ENCODE measurements at places on chromosomes 4 and X. TPM values are rescaled to one million over a fixed set of nuclear protein-coding genes. Genes with fewer than 3 reads are reported as not detected.

Gene OCIAD1
- 189 TPM for polyA plus RNA-seq

- H3K4me3 ChIP-seq = peak within 1 kb of the TSS; percentile 42
- H3K36me3 ChIP-seq = no peaks in the 10 kb centered on the region
- no peak within 1 kb of the TSS for H3K27ac ChIP-seq
These were observed at the start of gene BEX5 for GRCh38 chrX:102155806-102156179. TSS of gene BEX5 (minus strand) at chrX:102155977. CDS start at chrX:102154265, 1,712 bp downstream.

Gene CYP4V2
- polyA plus RNA-seq = 12.5 TPM

DNA sequence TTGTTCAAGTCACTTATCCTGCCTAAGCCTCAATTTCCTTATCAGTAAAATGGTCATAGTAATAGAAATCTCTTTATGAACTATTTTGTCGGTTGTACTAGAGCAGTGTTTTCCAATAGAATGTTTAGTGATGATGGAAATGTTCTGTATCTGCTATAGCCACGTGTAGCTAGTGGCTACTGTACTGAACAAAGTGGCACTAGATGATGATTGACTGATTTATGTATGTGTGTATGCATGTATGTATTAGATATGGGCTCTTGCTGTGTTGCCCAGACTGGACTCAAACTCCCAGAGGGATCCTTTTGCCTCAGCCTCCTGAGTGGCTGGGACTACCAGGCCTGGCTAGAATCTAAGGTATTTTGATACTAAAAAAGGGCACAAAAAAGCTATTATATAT is 24.7 kb upstream of the SLC9B1 start:
- no peak for DNase-seq
- H3K36me3 ChIP-seq = peaks cover 6% of the 10 kb centered on the region
- H3K27me3 ChIP-seq = no peaks in the 10 kb centered on the region
- H3K4me1 ChIP-seq = no peaks in the 10 kb centered on the region

- no peak overlapping the region for H3K27ac ChIP-seq
- H3K36me3 ChIP-seq = no peaks in the 10 kb centered on the region
- no peaks in the 10 kb centered on the region for H3K4me1 ChIP-seq
These were observed 16.2 kb upstream of the ZCCHC12 start for GRCh38 chrX:118807151-118808017.

Gene ZNF182
- 13.4 TPM for polyA plus RNA-seq

Gene MAGEC2
- not detected for polyA plus RNA-seq

Gene HERC6
- polyA plus RNA-seq = 15.9 TPM

Gene GUCY1A1
- 112 TPM for polyA plus RNA-seq

DNA sequence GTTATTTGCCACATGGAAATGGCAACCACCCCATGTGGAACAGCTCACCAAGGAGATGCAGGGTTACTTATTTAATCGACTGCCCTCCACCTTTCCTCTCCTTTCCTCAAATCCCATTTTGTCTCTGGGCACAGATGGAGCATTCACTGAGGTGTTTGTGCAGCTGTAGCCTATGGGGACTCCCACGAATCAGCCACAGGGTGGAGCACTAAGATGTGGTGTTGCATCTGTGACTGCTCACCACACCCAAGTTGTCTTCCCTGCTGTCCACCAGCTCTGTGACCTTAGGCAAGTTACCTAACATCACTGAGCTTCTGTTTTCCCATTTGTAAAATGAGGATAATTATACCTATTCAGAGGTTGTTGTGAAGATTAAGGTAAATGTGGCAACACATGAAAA is 252.4 kb upstream of the CPEB2 start:
- no peak overlapping the region for H3K27ac ChIP-seq
- no peaks in the 10 kb centered on the region for H3K27me3 ChIP-seq
- no peak for DNase-seq
- no peaks in the 10 kb centered on the region for H3K36me3 ChIP-seq
- H3K4me1 ChIP-seq = no peaks in the 10 kb centered on the region

DNA sequence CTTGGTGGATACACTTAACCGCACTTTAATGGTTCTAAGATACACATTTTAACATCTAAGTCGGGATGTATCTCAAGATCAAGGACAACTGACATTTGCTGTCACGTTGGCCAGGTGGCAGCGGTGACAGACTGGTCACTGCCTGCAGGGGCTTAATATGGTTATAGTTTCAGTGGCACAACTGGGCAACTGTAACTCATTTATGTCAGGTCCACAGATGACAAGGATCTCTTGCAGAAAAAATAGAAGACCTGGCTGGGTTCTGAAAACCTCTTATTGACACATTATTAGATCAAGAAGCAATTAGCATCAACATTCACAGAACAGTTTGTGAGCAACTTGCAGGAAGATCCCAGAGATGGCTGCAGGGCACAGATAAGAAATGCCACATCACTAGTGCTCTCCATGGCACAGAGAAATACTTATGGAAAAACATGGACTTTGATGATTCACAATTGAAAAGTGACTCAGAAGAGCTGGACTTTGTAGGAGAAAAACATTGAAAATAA is 99.6 kb upstream of the SORBS2 start:
- H3K36me3 ChIP-seq = no peaks in the 10 kb centered on the region
- no peak for DNase-seq

- no peak for DNase-seq
- H3K4me1 ChIP-seq = no peaks in the 10 kb centered on the region
- H3K27ac ChIP-seq = no peak overlapping the region
These were observed 25.9 kb upstream of the NYX start for GRCh38 chrX:41421071-41421729.

Gene PCDH18
- 117 TPM for polyA plus RNA-seq

GRCh38 chr4:19300213-19300612 is 951.5 kb upstream of the SLIT2 start:
- no peaks in the 10 kb centered on the region for H3K27me3 ChIP-seq
- H3K4me3 ChIP-seq = no peak overlapping the region
- DNase-seq = no peak
- H3K36me3 ChIP-seq = no peaks in the 10 kb centered on the region
- no peak overlapping the region for H3K27ac ChIP-seq

- H3K4me1 ChIP-seq = peaks cover 3% of the 10 kb centered on the region
- no peak overlapping the region for H3K4me3 ChIP-seq
- H3K36me3 ChIP-seq = no peaks in the 10 kb centered on the region
- no peak overlapping the region for H3K27ac ChIP-seq
These were observed 9.2 kb downstream of the DTHD1 start for GRCh38 chr4:36290641-36291040.

- H3K36me3 ChIP-seq = no peaks in the 10 kb centered on the region
- H3K4me3 ChIP-seq = peak overlapping the region; percentile 45
- H3K4me1 ChIP-seq = peaks cover 52% of the 10 kb centered on the region
These were observed 69.3 kb downstream of the MGST2 start for GRCh38 chr4:139734875-139735380.

DNA sequence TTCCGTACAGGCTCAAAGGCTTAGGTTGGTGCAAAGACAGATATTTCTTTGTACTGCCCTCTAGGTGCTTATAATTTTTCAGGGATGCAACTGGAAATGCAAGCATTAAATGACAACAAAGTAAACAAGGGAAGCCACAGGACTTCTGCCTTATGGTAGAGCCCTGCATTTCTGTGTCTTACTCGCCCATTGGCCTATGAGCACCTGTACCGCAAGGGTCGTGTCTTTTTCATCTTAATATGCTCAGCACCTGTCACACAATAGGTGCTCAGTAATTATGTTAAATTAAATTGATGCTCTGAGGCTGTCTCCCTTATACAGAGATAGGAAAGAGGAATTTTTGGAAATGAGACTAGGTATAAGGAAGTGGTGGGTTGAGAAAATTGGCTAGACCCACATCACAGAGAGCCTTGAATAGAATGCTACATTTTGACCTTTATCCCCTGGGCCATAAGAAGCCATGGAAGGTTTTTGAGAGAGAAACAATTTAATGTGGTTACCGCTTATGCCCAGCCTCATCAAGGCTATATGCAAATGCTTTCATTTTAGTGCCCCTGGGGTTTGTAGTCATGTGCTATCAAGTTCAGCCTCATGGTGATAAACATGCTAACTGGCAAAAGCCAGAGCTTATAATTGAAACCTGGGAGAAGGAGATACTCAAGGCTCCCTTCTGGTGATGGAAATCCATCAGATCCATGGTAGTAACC is 16.3 kb downstream of the VSIG4 start:
- H3K4me3 ChIP-seq = no peak overlapping the region
- H3K4me1 ChIP-seq = peaks cover 7% of the 10 kb centered on the region
- DNase-seq = no peak
- H3K27ac ChIP-seq = no peak overlapping the region
- no peaks in the 10 kb centered on the region for H3K27me3 ChIP-seq

Gene CCDC158
- polyA plus RNA-seq = 0.82 TPM

- H3K27me3 ChIP-seq = no peaks in the 10 kb centered on the region
- no peaks in the 10 kb centered on the region for H3K36me3 ChIP-seq
- peak; percentile 40 for DNase-seq
- peak overlapping the region; percentile 67 for H3K4me3 ChIP-seq
These were observed 3.1 kb downstream of the ZNF827 start for GRCh38 chr4:145935253-145936141.

GRCh38 chr4:21447301-21448054 is 501.1 kb downstream of the KCNIP4 start:
- no peaks in the 10 kb centered on the region for H3K27me3 ChIP-seq

DNA sequence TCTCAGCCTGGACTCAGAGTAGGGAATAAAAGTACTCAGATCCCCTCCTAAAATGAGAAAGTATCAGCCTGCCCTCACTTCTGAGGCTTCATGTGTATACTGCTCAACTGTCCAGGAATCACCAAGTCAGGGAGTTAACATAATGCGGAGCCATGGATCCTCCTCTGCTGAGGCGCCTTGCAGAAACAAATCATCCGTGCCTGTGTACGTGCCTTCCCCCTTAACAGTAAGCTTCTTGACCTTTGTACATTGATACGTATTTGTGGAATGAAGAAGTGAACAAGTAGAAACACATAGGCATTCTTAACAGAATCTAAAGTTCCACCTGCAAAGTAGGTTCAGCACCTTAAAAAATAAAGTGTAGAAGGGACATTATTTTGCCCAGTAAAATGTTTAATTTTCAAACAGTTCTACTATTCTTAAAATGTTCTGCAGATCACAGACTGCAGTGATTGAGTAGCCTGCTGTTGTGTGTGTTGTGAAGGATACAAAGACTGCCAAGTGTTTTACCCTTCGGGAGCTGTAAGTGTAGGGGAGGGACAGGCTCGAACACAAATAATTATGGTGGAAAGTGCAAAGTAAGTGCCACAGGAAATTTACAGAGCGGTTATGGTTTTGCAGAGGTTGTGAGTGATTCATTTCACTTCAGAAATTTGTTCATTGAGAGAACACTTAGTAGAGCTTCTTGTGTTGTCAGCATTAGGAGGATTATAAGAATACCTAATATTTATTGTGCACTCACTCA is 61.9 kb downstream of the ARHGAP10 start:
- H3K36me3 ChIP-seq = no peaks in the 10 kb centered on the region
- no peaks in the 10 kb centered on the region for H3K27me3 ChIP-seq
- no peak for DNase-seq

Data from left lung (tissue), 14 donors.